IMR-90 (cell line): ENCODE measurements at places on chromosomes 2 and 18. TPM values are rescaled to one million over a fixed set of nuclear protein-coding genes. Genes with fewer than 3 reads are reported as not detected.

Gene LOXHD1
- total RNA-seq = not detected in 2 replicates

- no peak for DNase-seq
- no peak overlapping the region for H3K27ac ChIP-seq
- H3K27me3 ChIP-seq = no peaks in the 10 kb centered on the region
- H3K4me3 ChIP-seq = no peak overlapping the region
- no peaks in the 10 kb centered on the region for H3K4me1 ChIP-seq
These were observed 29.2 kb upstream of the CCDC178 start for GRCh38 chr18:33469699-33470098.

DNA sequence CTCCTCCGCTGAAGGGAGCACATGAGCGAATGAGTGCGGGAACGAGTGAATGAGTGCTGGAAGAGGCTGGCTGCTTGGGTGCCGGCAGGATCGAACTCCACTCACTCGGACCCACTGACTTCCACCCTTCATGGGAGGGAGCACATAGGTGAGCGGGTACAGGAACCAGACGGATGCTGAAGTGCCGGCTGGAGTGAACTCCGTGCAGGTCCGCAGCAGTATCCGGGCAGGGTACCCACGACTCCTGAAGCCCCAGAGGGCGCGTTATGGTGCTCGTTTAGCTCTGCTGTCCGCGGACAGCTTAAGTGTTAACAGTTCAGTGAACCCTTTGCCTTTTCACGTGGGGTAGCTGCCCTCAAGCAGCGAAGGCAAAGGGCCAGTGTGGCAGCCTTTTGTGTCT, 23.2 kb downstream of the RPRM start:
- H3K27me3 ChIP-seq = no peaks in the 10 kb centered on the region
- no peak overlapping the region for H3K27ac ChIP-seq
- no peak overlapping the region for H3K4me3 ChIP-seq
- no peaks in the 10 kb centered on the region for H3K4me1 ChIP-seq
- H3K36me3 ChIP-seq = no peaks in the 10 kb centered on the region

DNA sequence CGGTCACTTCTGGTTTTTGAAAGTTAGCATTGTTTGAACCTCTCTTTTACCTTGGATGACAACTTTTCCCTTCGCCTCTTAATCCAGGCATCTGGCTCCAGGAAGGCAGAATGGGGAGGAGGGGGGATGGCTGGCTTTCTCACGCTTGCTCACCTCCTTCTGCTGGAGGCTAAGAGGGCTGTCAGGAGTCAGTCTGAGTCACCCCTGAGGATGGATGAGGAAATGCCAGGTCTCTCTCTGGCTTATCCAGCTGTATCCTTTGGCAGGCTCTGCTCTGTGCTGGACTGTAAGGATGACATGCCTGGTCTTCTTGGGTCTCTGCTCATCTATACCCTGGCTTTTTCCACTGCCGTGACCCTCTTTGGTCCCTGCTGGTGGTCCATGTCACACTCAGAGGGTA, 142.9 kb upstream of the GYPC start:
- H3K4me3 ChIP-seq = no peak overlapping the region
- H3K27me3 ChIP-seq = no peaks in the 10 kb centered on the region
- peak; percentile 14 for DNase-seq
- no peaks in the 10 kb centered on the region for H3K36me3 ChIP-seq
- H3K27ac ChIP-seq = no peak overlapping the region

GRCh38 chr2:218888341-218888740, 7.7 kb downstream of the WNT10A start:
- no peak for DNase-seq
- H3K36me3 ChIP-seq = no peaks in the 10 kb centered on the region
- no peak overlapping the region for H3K4me3 ChIP-seq
- H3K27ac ChIP-seq = no peak overlapping the region
- H3K4me1 ChIP-seq = peaks cover 5% of the 10 kb centered on the region; the same call in 1 of the 2 replicates

DNA sequence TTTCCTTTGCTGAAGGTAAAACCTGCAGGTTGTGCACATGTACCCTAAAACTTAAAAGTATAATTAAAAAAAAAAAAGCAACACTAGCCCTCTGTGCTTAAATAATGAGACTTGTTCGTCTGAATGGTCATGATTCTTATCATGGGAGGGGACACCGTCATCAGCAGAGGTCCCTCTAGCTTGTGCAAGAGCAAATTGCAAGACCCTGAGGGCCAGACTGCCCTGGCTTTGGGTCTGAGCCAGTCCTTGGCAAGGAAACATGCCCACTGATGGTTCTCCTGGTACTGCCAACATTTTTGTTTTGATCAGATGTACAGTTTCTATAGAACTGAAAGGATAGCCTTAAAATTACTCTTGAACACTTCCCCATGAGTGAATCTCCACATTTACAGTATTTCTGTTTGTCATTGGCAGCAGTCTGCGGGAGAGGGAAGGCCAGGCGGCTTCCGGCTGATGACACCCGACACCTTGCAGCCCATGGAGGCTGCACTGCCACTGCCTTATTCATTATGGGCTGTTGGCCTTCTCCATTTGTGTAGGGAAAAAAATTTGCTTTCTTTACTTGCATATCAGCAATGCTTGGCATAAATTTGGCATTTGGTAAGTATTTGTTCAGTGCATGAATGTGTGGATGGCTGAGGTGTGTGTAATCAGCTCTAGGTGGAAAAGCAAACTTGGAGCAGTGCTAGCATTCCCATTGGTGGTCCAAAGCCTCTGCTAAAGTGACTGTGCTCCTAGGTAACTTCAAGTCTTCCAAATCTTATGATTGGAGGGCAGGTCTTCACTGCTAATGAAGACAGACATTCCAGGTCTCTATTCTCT, 161.6 kb upstream of the ALKAL2 start:
- no peak overlapping the region for H3K27ac ChIP-seq
- no peaks in the 10 kb centered on the region for H3K27me3 ChIP-seq
- no peak for DNase-seq
- H3K4me1 ChIP-seq = no peaks in the 10 kb centered on the region
- no peak overlapping the region for H3K4me3 ChIP-seq
- no peaks in the 10 kb centered on the region for H3K36me3 ChIP-seq

GRCh38 chr18:326846-327245, 59.0 kb upstream of the THOC1 start:
- no peak for DNase-seq
- H3K4me3 ChIP-seq = no peak overlapping the region

DNA sequence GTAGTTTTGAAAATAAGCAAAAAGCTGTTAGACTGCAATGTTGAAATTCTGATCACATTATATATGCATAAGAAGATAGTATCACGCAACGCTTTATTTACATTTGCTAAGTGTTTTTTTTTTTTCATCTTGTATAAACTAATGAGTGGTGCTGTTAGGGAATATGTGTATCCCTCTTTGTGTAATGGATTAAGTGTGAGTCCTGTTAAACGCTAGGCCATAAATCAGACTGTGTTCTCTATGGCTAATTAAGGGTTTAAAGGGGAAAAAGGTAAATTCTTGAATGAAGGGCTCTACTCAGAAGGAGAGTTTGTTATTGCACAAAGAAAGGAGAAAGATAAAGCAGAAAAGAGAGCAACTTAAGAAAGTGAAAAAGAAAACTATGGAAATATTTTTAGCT, 4.8 kb upstream of the ASXL3 start:
- H3K27me3 ChIP-seq = peaks cover 9% of the 10 kb centered on the region
- no peak overlapping the region for H3K4me3 ChIP-seq
- H3K27ac ChIP-seq = no peak overlapping the region
- no peaks in the 10 kb centered on the region for H3K36me3 ChIP-seq

DNA sequence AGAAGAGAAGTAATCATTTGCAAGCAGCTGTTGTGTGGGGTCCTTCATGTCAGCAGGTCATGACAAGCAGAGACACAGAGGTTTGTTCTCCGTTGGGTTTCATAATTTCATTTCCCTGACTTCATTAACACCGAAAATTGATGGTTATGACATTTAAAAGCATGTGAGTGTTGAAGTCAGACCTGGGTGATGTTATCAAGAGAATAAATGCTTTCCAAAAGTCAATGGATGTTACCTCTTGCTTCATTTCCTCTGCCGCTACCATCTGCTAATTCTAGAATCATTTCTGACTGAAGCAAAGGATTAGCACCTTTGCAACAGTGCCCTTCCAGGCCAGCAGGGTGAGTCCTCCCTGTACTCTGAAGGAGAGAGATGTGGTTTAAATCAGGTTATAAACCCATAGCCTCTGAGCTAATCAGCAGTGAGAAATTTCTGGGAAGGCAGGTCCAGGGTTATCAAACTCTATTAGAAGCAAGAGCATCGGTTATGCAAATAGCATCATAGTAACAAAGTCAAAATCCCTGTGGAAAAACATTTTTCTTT, 446.2 kb downstream of the PIK3C3 start:
- H3K36me3 ChIP-seq = no peaks in the 10 kb centered on the region
- H3K27ac ChIP-seq = no peak overlapping the region
- H3K4me1 ChIP-seq = no peaks in the 10 kb centered on the region
- H3K27me3 ChIP-seq = no peaks in the 10 kb centered on the region
- DNase-seq = no peak

DNA sequence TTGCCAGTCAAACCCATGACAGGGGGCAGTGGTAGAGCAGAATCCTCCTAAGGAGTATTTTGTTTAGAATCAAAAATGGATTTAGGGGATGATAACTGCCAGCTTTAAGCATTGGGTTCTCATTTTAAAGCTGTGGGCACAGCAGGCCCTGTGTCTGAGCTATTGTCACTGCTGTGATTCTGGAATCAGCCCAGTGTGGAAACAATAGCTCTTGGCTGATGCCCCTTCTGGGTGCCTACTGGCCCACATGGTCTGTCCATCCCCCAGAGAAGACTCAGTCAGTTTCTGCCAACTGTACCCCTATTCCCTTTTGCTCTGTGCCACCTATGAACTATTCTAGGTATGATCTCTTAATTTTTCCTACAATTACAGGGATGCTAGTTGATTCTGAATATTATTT, 91.7 kb upstream of the LRRTM1 start:
- no peaks in the 10 kb centered on the region for H3K27me3 ChIP-seq
- H3K4me1 ChIP-seq = no peaks in the 10 kb centered on the region
- DNase-seq = no peak
- H3K4me3 ChIP-seq = no peak overlapping the region
- no peaks in the 10 kb centered on the region for H3K36me3 ChIP-seq

DNA sequence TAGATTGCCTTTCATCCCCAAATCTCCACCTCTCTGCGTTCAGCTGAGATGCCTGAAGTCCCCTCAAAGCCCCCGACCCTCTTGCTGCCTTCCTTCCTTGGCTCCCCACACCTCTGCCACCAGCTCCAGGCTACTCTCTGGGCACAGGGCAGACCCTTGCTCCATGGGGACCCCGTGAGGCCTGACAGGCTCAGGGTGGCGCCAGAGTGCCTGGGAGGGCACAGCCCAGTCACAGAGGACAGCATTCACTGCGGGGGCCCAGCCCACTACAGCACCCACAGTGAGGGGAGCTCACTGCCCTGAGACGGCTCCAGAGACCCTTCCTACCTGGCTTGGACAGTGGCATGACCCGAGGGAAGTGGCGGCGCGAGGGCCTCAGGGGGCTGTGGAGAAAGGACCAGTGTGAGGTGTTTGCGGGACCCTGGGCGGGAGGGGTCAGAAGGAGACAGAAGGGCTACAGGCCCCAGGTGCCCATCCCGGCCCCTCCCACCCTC, 51.0 kb downstream of the AQP12A start:
- H3K4me3 ChIP-seq = no peak overlapping the region
- H3K27me3 ChIP-seq = peaks cover 55% of the 10 kb centered on the region
- no peak overlapping the region for H3K27ac ChIP-seq
- no peak for DNase-seq
- H3K36me3 ChIP-seq = no peaks in the 10 kb centered on the region
